T-cell (primary cell): ENCODE measurements at places on chromosomes 4 and X.

DNA sequence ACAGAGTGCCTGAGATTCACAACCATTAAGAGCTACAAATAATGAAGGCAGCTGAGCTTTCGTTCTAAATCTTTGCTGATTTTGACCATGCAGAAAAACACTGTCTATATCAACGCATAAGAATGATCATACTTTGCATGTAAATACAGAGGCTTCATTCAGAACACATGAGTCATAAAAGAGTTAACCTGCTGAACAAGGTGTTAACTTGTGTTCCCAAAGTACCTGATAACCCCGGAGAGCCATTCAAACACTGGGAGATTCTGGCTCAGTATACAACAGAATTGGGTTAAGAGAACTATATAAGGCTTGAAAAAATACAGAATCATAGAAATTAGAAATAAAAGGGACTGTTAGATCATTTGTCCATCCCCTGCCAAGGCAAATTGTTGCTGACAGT is 964.3 kb upstream of the TENM3 start:
- no peak for DNase-seq

DNA sequence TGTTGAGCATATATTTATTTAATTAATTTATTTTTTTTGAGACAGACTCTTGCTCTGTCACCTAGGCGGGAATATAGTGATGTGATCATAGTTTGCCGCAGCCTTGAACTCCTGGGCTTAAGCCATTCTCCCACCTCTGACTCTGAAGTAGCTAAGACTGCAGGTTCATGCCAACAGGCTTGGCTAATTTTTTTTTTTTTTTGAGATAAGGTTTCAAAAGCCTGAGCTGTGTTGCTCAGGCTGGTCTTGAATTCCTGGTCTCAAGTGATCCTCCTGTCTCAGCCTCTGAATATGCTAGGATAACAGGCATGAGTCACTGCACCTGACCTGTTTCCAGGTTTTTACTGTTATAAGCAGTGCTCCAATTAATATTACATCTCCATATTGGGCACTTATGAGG is 4.8 kb downstream of the ADD1 start:
- no peak for DNase-seq

GRCh38 chr4:15612136-15612535 is 43.0 kb downstream of the FBXL5 start:
- no peak for DNase-seq

- no peak for DNase-seq
These were observed 520 bp downstream of the ACOX3 start for GRCh38 chr4:8439914-8440491.
